ENCODE measurements at places on chromosomes 2 and 18.

DNA sequence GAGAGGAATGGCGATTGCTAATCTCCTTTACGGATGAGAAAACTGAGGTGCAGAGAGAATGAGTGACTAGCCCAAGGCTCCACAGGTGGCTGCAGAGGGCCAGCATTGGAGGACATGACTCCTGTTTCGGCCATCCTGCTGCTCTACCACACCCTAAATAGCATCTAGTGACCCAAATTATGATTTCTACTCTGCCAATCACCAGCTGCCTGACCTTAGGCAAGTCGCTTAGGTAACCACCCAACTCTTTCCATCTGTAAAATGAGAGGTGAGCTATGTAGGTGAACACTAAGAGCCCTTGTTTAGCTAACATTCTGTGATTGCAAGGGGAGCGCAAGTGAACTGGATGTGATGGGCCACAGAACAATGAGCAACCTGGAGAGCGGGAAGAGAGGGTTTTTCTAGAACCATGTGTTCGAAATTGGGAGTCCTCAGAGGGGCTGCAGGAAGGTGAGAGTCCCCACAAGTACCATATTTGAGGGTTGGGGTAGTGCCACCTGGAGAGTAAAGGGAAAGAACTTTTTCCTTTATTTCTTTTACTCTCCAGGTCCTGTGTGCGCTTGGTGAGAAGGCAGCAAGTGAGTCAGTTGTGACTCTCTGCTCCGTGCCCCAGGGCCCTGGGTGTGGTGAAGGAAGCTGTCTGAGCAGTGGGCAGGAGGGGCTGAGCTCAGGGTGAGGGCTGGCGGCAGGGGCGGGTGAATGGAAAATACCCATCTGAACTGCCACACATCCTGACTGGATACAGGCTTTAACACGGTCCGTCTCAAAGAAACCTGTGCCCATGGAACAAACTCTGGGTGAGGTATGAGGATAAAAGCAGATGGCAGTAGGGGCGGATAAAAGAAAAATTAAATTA lies 2.4 kb downstream of the CYP27C1 start:
- DNase-seq = no peak

DNA sequence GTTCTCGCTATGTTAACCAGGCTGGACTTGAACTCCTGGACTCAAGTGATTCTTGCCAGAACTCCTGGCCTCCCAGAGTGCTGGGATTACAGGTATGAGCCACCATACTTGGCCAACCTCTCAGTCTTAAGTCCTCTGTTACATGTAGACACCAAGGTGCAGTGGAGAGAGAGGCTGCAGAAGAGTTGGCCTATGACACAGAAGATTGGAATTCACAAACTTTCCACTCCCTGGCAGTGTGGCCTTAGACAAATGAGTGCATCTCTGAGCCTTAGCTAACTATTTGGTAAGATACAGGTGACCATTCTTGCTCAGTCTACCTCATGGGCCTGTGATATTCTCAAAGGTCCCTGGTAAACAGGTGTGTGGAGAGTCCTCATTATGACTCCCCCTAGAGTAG lies 159.7 kb downstream of the MYCN start:
- no peak for DNase-seq

- DNase-seq = no peak
Measured at GRCh38 chr2:224807153-224807964, 91.2 kb upstream of the CCDC195 start.

DNA sequence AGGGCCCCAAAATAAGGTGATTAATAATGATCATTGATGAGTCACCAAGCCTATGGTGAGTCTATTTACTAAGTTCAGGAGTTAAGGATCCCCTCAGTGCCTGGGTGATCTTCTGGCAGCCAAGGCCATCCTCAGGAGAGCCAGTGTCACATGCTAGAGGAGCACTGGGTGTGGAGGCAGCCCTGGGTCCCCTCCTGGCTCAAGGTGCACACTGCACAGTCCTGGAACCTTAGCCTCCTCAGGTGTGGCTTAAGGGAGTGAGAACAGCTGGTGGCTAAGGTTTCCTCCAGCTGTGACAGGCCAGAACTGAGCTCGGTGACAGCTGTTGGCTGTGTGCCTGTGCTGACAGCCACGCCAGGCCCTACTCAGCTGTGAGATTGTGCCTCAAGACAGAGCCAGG lies 52.1 kb upstream of the ACAA2 start:
- DNase-seq = no peak

DNA sequence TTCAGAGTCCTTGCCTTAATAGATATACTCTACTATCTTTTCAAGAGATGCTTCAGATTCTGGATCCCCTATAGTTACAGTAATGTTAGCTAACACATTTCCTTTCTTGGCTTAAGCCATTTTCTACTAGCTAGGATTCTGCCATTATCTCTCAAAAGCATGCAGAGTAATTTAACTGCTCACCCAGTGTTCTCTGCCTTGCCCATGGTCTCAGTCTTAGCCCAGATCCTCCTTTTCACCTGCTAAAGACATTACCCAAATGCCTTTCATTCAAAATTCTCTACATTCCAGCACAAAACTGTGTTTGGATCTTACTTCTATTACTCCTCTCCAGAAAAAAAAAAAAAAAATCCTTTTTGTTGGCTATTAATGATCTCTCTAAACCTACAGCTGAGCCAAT lies 474.2 kb upstream of the LRRTM1 start:
- no peak for DNase-seq

- no peak for DNase-seq
Measured at GRCh38 chr2:121960251-121960650, 204.8 kb downstream of the TSN start.

GRCh38 chr2:7861910-7862702 lies 819.8 kb upstream of the ID2 start:
- DNase-seq = no peak

DNA sequence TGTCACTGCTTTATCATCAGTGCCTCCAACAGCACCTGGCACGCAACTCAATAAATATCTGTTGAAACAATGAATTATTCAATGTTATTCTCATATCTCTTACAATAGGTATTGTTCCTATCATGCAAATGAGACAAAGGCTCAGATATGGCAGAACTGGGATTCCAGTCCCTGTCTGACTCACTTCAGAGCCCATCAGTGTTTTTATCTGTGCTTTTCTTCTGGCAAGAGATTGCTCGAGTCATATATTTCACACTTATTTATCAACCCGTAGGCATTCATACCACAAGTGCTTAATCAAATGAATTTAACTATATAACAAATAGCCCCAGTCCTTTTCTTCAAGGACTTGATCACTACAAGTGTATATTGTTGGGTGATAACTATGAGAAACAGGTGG lies 76.4 kb upstream of the TSPYL6 start:
- DNase-seq = no peak

DNA sequence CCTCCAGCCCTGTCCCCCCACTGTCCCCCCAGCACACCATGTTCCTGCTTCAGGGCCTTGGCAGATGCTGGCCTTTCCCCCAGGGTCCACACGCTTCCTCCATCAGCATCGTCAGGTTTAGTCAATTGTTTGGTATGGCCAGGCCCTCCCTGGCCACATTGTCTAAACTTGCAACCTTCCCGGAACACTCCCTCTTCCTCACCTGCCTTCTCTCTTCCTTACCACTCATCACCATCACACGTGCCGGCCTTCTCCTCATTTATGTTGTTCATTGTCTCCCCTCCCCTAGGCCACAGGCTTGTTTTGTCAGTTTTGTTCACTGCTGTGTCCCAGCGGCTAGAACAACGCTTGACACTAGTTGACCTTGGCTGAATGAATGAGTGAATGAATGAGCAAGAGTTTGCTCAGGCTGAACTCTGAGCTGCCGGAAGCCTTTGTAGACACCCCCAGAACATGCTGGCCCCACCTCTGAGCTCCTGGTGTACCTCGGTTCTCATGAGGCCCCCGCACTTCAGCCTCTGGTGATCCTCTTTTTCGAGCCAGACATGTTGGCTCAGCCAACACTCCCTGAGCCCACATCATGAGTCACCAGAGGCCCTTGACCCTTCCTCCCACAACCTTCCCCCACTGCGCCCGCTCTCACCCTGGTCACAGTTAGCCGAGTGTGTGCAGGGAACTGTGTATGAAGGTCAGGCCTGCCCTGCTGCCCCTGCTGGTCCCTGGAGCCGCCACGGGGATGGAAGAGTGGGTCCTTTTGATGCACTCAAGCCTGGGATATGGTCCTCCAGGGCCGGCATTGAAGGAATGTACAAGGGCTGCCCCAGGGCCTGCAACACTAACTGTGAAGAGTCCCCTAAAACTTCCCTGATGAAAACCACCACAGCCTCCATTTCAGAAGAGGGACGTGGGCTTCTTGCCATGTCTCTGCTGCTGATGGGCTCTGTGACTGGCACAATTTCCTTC lies 57.5 kb downstream of the HS1BP3 start:
- no peak for DNase-seq

- DNase-seq = no peak
Measured at GRCh38 chr2:45134726-45135125, 125.5 kb upstream of the SIX2 start.

DNA sequence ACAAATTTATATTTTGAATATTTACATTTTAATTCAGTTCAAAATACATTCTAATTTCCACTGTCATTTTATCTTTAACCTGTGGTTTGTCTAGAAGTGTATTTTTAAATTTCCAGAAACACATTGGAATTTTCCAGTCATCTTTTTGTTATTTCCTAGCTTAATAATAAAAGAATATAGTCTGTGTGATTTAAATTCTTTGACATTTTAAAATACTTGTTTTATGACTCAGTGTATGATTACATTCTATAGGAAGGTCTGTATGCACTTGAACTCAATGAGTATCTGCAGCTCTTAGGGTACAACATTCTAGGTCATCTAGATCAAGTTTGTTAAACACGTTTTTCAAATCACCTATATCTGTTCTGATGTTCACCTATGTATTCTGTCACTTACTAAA lies 88.3 kb upstream of the MBOAT2 start:
- DNase-seq = no peak

DNA sequence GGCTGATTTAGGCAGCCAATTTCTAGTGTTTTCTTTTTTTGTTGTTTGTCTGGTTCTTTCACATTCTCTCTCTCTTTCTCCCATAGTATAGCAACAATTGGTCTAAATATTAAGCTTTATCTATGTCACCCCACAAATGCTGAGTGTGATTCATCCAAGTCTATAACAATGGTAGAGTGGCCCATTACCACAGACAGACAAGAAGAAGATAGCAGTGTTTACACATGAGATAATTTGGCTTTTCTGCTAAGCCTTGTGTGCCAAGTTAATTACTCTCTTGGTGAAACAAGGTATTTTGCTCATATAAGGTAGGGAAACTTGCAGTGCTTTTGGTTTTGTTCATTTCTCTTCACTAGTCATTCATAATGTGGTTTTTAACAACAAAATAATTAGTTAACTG lies 166.5 kb downstream of the SLC8A1 start:
- no peak for DNase-seq

DNA sequence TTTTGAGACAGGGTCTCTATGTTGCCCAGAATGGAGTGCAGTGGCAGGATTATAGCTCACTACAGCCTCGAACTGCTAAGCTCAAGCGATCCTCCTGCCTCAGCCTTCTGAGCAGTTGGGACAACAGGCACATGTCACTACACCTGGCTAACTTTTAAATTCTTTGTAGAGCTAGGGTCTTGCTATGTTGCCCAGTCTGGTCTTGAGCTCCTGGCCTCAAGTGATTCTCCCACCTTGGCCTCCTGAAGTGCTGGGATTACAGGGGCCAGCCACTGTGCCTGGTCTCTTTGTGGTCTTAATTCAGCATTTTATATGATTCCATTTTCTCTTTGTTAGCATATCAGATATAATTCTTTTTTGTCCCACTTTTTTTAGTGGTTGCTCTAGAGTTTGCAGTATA lies 34.1 kb downstream of the CEP192 start:
- no peak for DNase-seq

- DNase-seq = no peak
Measured at GRCh38 chr2:174495365-174496012, 8.7 kb upstream of the GPR155 start.

DNA sequence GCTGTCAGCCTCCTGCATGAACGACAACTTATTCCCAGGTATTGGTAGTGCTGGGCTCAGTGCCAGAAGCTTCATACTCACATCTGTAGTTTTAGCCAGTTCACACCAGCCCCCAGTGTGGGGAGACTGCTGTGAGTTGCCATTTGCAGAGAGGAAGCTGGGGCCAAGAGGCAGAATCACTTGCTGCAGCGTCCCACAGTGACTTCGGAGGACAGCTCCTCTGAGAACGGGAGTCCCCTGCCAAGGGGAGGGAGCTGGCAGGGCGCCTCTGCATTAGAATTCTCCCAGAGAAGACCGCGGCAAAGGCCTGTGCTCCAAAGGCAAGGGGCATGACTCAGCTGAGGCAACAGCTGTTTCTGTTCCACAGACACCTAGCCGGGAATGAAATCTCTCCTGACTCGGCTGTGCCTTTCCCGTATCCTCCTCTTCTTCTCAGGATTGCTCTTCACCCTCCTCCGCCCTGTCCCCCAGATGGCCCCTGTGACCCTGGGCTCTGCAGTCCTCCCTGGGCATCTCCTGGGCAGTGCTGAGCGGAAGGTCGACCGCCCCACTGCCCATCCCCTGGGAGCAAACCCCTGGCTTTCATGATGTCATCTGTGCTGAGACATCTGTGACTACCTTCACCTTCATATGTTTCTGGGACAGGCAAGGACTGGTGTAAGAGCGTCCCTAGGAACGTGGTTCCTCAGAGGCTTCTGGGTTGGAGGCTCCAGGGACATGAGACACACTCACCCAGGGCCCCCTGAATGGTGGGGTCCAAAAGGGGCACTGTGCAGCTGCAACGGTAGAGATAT lies 18.0 kb downstream of the MAL start:
- DNase-seq = no peak

- no peak for DNase-seq
Measured at GRCh38 chr2:239379641-239380170, 21.1 kb downstream of the HDAC4 start.
